MG63 (cell line): ENCODE measurements at places on chromosomes 6 and 20. TPM values are rescaled to one million over a fixed set of nuclear protein-coding genes. Genes with fewer than 3 reads are reported as not detected.

- DNase-seq: peak; percentile 50
Measured at GRCh38 chr6:36028088-36028876, 674 bp downstream of the MAPK14 start.

DNA sequence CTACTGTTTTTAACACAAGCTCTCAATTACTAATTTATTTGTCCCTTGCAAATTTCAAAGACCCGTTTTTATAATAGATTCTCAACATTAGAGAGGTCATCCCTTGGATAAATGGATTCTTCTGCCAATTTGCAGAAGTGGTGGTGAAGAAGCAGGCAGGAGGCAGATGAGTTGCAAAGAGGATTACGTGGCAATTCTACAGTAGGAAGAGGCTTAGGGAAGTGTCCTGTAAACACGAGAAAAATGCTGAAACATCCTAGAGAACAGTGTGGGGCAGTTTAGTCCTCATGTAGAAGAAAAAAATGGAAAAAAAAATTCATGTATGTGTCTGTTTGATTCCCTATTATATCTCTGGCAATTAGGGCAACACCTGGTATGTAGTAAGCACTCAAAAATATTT lies 87.6 kb downstream of the BMP2 start:
- no peak for DNase-seq

SCGN gene
- not detected in 2 replicates for total RNA-seq

GRCh38 chr6:38176797-38177751 lies 357.5 kb downstream of the ZFAND3 start:
- no peak for DNase-seq

DNA sequence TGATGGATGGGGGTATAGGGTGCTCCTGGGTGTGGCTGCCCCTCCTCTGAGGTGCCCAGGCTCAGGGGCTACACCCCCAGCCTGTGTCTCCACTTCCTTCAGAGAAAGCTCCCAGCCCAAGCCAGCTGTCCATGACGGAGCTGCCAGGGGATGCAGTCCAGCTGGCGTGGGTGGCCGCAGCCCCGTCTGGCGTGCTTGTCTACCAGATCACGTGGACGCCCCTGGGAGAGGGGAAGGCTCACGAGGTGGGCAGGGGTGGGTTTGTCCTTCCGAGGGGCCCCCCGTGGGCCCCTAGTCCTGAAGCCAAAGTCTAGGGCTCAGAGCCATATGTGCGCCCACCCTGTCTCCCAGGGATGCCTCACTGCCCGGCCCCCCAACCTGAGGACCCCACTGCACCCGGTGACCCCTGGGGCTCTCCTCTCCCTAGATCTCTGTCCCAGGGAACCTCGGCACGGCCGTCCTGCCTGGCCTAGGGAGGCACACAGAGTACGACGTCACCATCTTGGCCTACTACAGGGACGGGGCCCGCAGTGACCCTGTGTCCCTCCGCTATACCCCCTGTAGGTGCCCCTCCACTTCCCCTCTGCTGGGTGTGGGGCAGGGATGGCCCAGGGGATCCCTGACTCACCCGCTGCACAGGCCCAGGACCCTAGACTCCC lies 19.8 kb downstream of the COL20A1 start:
- DNase-seq: no peak

DNA sequence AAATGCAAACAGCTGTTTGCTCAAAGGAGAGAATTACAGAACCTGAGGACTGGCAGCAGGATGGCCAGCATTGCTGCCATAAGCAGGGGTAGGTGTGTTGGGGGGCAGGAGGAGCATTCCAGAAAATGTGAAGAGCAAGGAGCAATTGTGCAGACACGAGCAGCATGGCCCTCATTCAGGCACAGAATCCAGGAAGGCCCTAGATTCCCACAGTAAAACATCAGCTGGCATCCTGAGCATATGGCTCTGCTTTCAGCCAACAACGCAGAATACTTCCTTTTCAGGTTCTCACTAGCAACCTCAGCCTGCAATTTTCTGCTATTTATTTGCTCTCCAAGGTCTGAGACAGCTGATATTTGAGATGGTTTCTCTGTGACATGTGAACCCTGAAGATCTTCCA lies 243.4 kb upstream of the POU3F2 start:
- DNase-seq: no peak

FILIP1 gene
- 0.03 TPM in 1 of 2 replicates, not detected in the other for total RNA-seq

SMOC2 gene
- 1.7 TPM in 1 of 2 replicates, not detected in the other for total RNA-seq

GRCh38 chr6:159935633-159936032 lies 33.2 kb upstream of the IGF2R start:
- DNase-seq: peak; percentile 55

GRCh38 chr6:10154251-10154650 lies 260.6 kb downstream of the TFAP2A start:
- no peak for DNase-seq

LPA gene
- total RNA-seq: not detected in 2 replicates

DNA sequence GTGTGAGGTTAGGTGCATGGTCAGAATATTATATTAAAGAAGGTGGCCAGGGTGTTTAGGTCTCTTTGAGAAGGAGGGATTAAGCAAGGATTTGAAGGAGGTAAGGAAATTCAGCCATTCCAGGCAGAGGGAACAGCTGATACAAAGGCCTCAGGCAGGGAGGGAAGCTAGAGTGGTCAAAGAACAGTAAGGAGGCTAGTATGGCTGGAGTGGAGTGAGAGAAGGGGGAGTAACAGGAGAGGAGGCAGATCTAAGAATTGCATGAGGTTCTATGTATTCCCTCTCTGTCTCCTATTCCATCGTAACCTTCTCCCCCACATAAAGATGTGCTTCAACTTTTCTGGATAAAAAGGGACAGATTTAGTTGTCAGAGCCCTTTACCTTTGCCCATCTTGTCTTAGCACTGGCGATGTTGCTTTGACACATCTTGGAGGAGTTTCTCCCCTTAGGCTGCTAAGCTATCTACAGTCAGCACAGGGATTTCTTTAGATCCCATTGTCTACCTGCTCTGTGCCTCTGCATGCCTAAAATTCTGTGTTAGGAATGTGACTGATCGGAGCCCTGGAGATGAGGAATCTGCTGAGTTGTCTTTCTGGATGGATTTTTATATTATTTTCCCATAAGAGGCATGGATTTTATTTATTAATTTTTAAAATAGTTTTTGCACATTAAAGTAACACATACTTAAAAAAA lies 59.9 kb downstream of the KLHL31 start:
- DNase-seq: no peak

SPDEF gene
- not detected in 2 replicates for total RNA-seq

NELFE gene
- 111 and 131 TPM in 2 replicates for total RNA-seq

HSPA1B gene
- 48.7 and 72.1 TPM in 2 replicates for total RNA-seq

- DNase-seq: no peak
Measured at GRCh38 chr6:137497721-137498463, 3.7 kb upstream of the OLIG3 start.

- DNase-seq: peak; percentile 55
Measured at GRCh38 chr6:147154454-147154853, 49.8 kb upstream of the STXBP5 start.

DNA sequence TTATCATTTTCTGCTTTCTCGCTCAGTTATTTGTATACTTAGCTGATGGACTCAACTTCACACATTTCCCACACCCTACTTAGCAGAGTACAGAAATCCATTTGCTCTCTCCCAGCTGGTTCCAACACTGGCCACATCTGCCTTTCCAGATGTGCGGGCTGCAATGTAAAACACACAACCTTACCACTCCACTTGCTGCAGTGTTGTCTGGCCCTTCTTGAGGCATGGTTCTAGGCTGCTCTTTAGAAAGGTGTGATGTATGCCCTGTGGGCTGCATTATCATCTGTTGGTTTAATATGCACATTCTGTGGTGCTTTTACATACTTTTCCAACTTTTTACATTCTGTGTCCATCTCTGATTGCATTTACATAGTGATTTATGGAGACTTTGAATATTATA lies 56.5 kb downstream of the TRAF3IP2 start:
- DNase-seq: no peak

GRCh38 chr6:37982317-37982716 lies 162.8 kb downstream of the ZFAND3 start:
- no peak for DNase-seq

LRP11 gene
- 40.1 and 48.0 TPM in 2 replicates for total RNA-seq

DNA sequence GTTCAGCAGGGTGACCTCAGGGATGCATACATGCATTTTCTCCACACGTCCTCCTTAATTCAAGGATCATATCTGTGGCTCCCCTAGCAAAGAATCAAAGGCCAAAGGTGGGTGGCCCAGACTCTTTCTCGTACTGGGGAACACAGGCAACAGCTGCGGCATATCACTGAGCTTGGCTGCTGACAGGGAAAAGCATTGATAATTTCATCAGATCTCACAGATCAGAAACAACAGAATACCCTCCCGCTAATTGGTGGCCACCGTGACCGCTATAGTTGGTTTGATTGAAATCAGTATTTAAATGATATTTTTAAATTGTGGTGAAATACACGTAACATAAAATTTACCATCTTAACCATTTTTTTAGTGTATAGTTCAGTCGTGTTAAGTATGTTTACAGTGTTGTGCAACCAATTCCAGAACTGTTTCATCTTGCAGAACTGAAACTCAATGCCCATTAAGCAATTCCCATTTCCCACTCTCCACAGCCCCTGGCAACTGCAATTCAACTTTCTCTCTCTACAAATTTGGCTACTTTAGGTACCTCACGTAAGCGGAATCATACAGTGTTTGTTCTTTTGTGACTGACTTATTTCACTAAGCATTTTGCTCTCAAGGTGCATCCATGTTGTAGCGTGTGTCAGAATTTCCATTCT lies 74.7 kb upstream of the TMEM170B start:
- DNase-seq: no peak

GRCh38 chr20:53794529-53795115 lies 201.0 kb upstream of the ZNF217 start:
- DNase-seq: no peak

TMEM217 gene
- 0.17 and 0.36 TPM in 2 replicates for total RNA-seq

SLC22A1 gene
- total RNA-seq: not detected in 2 replicates

ABHD16B gene
- total RNA-seq: not detected in 2 replicates

GRCh38 chr20:40276301-40276700 lies 412.7 kb downstream of the MAFB start:
- DNase-seq: no peak

- DNase-seq: no peak
Measured at GRCh38 chr6:167734662-167735083, 92.0 kb upstream of the AFDN start.

- peak; percentile 62 for DNase-seq
Measured at GRCh38 chr6:108961985-108962384, 113.8 kb downstream of the ARMC2 start.

TUBB2A gene
- total RNA-seq: 73.2 and 92.0 TPM in 2 replicates

GTSF1L gene
- not detected in 2 replicates for total RNA-seq

PHACTR3 gene
- total RNA-seq: not detected in 2 replicates
